ENCODE measurements at places on chromosomes 12 and 14. TPM values are rescaled to one million over a fixed set of nuclear protein-coding genes. Genes with fewer than 3 reads are reported as not detected.

Gene ALX1
- not detected for total RNA-seq

- no peak for DNase-seq
Observed at GRCh38 chr14:94867946-94868771, 98.2 kb upstream of the GSC start.

DNA sequence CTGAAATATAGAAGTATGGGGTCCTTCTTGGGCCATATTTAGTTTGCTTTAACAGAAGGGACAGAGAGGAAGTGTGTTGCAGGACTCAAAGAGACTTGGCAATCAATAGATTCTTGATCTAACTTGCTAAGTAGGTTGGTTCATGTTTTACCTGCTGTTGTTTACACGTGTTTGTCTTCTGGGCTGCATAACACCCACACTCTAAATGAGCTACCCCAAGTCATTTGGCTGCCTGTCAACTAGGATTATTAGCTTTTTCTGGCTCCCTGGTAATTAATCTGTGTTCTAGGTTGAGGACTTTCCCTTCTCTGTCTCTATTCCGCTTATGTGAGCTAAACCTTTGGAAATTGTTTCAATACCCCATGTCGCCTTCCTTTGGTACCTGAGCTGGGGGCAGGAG lies 10.1 kb upstream of the TBPL2 start:
- DNase-seq: no peak

GRCh38 chr14:32186248-32186647 lies 15.6 kb upstream of the RNU6-7 start:
- no peak for DNase-seq

DNA sequence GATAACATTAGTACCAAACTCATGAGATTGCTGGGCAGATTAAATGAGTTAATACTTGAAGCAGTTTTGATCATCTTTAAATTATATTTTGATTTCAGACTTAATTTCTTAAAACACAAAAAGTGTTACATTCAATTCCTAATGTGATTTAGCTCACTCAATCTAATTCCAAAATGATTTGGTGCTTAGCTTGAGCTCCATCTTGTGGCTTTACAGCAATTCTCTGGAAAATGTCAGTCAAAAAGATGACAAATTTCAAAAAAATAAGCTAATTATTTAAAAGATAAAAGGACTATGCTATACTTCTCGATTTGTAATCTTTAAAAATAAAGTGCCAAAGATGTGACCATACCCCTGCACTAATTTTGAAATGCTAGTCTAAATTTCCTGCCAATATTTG lies 10.1 kb downstream of the LLPH start:
- DNase-seq: no peak

All from omental fat pad (tissue), 4 donors.